Stimulated activated CD8-positive, alpha-beta memory T cell treated with anti-CD3 and anti-CD28 coated beads, Interleukin-2, amount 100 ng/mL, for 1 hour (primary cell): ENCODE measurements at places on chromosomes 4 and X.
A peak's percentile ranks its signal among the peaks of the same experiment; 100 is the strongest.

DNA sequence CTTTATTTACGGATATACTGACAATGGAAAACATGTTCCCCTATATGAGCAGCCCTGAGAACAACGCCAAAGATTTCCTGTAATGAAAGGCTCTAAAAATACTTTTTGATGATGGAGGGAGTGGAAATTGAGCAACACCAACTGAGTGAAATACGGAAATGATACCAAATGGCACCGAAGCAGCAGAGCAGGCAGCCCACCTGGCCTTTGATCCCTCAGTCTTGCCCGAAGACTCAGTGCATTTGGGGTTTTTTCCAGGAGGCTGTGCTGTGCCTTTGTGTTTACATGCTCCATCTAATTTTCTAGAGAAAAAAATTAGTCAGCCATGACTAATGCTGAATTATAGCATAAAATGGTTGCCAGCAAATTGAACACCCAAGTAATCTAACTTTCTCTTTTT is 169.9 kb upstream of the RBPJ start:
- DNase-seq: no peak

DNA sequence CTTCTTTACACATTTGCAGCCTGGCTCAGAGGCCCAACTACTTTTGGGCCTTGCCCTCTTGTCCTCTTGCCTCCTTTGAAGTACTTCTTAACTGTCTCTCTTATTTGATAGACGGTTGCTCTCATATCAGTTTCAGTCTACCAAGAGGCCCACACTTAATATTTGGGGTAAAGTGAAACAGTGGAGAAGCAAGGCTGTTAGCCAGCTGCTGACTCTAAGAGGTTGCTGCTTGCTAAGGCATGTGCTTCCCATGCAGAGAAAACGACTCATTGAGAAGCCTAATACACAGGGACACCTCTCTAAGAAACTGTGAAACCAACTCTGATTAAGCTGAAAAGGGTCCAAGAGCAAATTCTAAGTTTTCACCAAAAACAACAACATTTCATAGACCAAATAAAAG is 94.6 kb downstream of the PPP3CA start:
- no peak for DNase-seq

DNA sequence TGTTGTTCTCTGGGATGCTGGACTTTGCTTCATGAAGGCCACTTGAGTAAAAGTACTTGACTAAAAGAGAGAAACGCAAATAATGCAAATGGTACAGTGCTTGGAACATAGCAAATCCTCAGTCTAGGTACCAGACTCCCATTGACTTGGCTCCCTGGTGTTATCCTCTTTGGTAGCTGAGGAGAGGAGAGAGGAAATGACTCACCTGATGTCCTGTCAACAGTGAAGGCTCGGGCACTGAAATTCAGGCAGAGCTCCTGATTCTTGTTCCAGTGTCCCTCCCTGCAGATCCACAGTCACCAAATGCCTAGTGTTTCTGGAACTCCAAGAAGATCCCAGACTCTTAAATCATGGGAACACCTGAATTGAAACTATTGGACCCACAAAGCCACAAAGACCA is 22.5 kb upstream of the TCEAL4 start:
- no peak for DNase-seq

DNA sequence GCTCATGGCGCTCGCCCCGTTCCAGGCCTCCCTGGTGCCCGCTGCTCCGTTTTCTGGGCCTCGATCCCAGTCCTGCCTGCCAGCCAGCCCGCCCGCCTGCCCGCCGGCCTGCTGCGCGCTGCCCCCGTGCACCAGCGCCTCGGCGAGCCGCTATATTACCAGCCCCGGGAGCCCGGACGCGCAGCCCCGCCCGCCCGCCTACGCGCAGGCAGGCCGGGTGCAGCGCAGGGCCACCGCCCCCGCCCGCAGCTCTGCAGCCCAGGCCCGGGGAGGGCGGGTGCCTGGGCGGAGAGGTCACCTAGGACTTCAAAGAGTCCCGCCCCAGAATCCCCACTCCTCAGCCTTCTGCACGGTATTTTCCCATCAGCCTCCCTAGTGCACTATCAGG is at the start of gene MAOB:
TSS of gene MAOB (minus strand) at position 157 of the 388 bp plus-strand sequence. CDS start at position 6, 151 bp downstream.
- DNase-seq: no peak

DNA sequence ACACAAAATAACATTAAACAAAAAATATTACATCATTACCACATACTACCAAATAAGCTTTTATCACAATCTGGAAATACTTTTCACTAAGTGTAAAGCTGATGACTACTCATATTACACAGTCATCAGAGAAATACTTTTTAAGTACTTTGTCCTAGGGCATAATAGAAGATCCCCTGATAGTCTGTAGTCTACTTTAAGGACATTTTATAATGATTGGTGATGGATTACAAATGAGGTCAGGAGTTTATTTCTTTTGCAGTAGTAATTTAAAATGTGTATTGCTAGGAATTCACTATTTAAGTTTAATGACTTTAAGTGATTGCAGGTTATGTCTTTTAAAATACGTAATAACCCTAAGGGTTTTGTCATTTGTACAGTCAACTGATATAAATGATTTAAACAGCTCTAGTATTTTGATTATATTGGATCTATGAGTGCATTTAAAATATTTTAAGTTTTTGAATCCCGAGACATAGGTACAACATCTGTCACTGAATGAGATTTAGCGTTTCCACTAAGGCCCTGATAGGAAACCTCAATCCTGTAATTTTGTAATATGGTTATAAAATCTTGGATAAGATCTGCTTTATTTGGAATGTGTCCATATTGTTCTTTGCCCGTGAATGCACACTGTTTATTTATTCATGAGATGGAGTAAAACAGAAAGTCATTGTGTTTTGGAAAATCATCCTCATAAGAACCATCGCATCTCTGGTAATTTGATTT is 189.5 kb downstream of the ARAP2 start:
- no peak for DNase-seq

DNA sequence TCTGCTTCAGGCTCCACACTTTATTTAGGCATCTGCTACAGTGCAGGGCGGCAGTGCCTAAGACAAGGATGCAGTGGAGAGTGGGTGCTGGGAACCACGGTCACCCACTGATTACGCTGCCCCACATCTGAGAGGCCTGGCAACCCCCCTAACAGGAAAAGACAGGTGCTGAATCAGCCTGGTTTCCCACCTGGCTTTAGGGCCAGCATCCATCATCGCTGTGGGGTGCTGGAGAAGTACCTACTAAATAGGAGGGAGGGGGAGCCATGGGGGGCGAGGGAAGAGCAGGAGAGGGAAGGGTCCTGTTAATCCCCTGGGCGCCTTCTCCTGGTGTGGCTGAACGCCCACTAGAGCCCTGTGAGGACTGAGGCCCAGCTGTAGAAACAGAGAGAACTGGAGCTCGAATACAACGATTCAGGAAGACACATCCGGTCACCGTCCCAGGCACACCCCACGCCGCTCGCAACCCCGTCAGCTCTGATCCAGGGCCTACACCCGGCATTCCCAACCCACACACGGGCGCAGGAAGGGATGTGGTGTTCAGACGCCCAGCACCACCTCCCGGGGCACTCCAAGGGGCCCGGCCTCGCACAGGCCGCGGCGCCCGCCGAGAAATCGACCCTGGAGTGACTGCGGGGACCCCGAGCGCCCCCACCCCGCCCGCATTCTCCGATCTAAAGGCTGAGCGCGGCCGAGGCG is 554 bp downstream of the DCTD start:
- DNase-seq: no peak

DNA sequence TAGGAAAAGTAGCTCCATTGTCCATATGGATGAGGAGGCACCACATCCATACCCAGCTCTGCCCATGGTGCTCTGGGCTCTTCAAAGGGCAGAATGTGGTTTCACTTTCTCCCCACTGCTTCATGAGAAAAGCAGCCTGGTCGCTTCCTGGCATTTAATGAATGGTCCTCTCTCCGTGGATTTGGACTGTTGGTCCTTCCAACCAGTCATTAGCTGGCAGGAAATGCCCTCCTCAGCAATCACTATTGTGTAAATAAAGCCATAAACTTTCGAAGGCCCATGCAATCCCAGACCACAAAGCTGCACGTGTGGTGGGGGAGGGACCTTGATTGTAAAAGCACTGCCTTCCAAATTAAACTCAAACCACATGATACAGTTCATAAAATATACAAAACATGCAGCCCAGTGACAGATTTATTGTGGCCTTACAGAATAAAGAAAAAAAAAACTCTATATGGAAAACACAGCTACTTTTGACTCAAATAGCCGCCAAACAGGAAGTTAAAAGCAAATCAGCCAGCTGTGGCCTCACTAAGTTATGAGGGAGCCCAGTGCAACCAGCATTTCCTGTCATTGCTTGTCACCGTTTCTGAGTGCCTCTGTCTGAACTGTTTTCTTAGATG is 8.1 kb downstream of the MBNL3 start:
- peak; percentile 6 for DNase-seq

DNA sequence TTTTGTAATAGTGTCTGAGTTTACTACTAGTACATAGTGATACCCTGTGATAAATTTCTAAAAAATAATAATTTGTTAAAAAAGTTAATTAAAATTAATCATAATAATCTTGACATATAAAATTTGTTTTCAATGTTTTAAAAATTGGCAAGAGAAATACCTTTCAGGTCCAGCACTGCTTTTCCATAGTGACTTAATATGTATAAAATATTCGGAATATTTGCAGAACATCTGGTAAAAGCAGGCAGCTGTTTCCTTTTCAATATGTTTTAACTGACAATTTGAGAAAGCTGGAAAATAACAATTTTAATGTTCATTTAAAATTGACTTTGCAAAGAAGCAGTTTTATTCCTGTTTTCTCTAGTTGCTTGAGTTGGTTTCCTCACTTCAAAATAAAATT is 17.6 kb upstream of the GK2 start:
- no peak for DNase-seq

DNA sequence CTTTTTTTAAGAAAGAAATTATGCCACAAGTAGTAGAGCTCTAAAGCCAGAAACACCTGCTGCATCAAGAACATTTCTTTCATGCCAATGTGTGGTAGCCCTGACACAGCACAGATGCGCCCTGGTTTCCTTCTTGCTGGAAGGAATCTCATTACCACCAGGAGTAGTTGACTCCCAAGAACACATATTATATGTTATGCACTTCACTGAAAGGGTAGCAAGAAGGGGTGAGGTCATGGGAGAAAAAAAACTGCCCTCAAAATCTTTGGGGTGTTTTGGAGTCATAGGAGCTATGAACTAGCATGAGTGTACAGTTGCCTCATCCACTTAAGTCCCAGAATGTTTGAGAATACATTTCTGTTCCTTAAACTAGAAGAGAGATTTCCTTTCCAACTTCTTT is 185.8 kb upstream of the C1QTNF7 start:
- no peak for DNase-seq

DNA sequence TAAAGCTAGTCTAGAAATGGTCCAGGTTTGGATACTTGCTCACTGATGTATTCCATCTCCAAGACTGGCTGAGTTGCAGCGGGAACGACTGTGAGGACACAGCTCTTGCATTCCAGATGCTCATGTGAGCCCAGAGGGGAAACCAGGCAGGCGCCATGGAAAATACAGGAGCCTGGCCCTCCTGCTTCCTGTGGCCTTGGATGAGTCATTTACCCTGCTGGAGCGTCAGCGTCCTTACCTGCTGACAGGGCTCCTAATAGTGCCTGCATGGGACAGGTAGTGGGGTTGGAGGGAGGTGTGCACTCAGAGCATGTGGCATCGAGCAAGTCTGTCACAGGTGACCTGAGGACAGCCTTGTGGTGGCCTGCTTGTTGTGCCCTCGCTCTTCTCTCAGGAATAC is 69.4 kb downstream of the NSG1 start:
- no peak for DNase-seq

GRCh38 chr4:172786039-172786792 is 382.4 kb upstream of the GALNT7 start:
- no peak for DNase-seq

GRCh38 chr4:118346495-118346894 is 6.3 kb downstream of the PRSS12 start:
- DNase-seq: no peak

DNA sequence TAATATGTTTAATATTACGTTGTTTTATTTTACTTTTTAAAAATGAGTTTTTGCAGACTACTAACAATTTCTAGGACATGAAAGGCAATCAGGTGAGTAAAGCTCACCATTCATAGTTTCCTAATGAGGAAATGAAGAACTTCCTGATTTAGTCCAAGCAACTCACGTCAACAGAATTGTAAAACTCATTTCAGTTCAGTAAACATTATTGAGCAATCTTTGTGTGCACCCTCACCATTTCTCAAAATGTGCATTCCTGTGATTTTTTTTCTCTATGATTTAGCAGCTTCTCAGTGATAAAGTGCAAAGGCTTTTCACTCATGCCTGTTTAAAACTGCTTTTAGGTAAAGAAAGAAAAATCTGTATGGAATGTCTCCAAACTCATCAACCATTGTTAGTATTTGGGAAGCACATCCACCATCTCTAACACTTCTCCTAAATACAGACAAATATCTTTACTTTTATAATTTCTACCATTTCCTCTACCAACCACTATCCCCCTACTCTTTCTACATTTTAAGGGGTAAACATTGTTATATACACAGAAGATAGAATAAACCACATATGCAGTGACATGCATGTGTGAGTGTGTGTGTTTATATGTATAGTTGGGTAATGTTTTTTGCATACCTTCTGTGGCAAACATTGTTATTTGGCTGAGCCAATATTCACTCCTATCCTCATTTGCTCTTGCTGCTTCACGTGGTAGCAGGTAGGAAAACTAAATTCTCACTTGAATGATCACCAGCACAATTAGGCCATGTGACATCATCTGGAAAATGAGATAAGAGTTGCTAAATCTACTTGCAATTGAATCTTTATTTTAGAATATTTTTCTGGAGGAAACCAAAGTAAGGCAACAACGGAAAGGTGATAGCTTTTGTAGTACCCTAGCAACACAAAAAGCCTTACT is 54.7 kb upstream of the PRDM8 start:
- no peak for DNase-seq

GRCh38 chrX:47145395-47146120 is 537 bp downstream of the RBM10 start:
- DNase-seq: no peak

DNA sequence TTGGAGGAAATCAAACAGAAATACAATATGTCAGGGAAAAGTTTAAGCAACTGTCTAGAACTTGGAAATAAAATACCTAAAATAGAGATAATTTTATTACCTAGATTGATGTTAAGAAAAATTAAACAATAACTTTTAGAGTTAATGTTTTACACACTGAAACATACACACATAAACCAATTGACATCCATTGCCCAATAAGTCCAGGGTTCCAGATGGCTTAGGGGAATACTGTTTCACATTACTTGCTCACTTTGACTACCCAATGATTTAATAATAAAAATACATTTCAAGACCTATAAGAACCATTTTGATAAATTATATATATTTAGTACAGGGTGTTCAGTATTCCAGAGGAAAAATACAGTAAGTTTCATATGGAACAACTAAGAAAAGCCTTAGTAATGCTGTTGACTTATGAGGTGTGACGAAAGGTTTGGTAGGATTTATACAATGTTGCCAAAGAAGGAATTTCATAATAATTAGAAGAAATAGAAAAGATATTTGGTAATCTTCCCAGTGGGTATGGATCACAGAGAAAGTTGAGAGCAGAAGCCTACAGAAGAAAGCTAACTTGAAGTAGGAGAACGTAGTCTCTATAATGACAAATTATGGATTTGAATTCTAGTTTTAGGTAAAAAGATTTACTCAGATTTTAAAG is 23.0 kb upstream of the UGT2B4 start:
- no peak for DNase-seq

- DNase-seq: no peak
These were observed 57.6 kb upstream of the RAPGEF2 start for GRCh38 chr4:159045321-159045720.
